Activated CD4-positive, CD25-positive, alpha-beta regulatory T cell treated with anti-CD3 and anti-CD28 coated beads, Interleukin-2, amount 50 U/mL, for 16 hours (primary cell): ENCODE measurements at places on chromosomes 5 and 9.
A peak's percentile ranks its signal among the peaks of the same experiment; 100 is the strongest.

DNA sequence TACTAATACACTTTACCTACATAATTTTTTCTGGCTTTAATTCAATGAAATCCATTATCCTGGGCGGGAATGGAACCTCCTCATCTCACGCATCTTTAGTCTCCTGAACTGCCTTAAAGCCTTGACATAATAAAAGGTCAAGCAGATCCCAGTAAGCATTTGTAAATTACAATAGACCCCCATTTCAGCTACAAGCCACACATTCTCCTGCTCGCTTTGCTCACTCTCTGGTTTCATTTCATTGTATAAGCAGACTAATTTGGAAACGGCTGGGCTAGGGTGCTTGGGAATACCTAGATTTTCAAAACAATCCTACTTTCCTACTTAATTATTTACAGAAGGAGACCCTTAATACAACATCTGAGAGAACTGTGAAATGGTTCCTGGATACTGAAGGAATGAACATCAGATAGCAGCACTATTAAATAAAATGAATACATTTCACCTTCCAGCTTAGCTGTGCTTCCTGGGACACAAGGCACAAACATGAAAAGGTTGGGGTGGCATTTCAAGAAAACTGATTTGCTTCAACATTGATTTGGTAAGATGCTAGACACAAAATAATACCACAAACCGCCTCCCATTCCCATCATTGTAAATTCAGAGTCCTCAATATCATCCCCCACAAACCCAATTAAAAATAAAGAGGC, 1.5 kb downstream of the JAKMIP2 start:
- no peak for DNase-seq

- DNase-seq: no peak
Measured at GRCh38 chr5:158380661-158381060, 521.7 kb upstream of the CLINT1 start.

- no peak for DNase-seq
Measured at GRCh38 chr5:98106116-98107031, 667.1 kb upstream of the RGMB start.

DNA sequence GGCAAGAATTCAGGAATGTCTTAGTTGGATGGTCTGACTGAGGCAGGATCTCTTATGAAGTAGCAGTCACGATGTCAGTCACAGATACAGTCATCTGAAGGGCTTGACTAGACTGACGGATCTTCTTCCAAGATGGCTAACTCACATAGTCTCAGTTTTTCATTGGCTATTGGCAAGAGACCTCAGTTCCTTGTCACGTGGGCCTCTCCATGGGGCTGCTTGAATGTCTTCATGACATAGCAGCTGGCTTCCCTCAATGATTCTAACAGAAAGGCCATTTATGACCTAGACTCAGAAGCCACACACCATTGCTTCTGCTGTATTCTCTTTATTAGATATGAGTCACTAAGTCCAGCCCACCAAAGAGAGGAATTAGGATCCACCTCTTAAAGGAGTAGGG, 4.7 kb downstream of the APC start:
- no peak for DNase-seq

GRCh38 chr5:67575087-67575486, 378.5 kb upstream of the CD180 start:
- DNase-seq: no peak

- peak; percentile 43 for DNase-seq
Measured at GRCh38 chr5:127313847-127314473, 23.4 kb downstream of the MEGF10 start.

- DNase-seq: no peak
Measured at GRCh38 chr9:121275781-121276658, 8.1 kb downstream of the GSN start.

DNA sequence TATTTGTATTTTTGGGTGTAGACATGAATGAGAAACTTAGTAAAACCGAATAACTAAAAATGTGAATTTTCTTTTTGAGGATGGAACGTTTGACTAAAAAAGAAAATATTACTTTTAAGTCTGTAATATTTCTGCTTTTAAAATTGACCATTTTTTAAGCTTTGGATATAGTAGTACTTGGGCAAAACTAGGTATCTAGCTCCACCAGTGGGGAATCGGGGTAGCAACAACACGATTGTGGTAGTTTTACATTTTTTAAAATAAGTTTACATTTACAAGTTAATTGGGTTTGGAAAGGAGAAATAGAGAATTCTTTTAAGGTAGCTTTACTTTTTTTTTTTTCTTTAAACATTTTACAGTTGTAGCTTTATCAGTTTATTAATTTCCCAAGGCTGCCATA, 154.4 kb downstream of the MAN2A1 start:
- DNase-seq: no peak

DNA sequence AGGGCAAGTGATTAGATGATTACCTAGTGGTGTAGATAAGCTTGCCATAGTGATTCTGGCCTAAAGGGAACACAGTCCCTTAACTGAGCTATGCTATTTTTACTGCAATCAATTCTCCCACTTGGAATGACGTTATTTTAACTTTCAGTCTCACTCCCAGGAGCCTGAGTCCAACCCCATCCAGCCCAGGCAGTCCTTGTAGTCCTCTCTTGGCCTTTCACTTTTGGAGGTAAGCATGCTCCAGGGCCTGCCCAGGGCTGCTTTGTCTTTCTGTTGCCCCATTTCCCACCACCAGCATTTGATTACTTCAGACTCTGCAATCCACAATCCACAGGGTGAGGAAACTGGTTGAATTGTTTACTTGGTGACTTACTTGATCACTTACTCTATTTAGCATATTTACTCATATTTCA, 233.0 kb downstream of the CD180 start:
- DNase-seq: no peak

- DNase-seq: no peak
Measured at GRCh38 chr9:123523845-123524244, 167.8 kb downstream of the CRB2 start.

- no peak for DNase-seq
Measured at GRCh38 chr9:128593856-128594255, 41.5 kb downstream of the SPTAN1 start.

DNA sequence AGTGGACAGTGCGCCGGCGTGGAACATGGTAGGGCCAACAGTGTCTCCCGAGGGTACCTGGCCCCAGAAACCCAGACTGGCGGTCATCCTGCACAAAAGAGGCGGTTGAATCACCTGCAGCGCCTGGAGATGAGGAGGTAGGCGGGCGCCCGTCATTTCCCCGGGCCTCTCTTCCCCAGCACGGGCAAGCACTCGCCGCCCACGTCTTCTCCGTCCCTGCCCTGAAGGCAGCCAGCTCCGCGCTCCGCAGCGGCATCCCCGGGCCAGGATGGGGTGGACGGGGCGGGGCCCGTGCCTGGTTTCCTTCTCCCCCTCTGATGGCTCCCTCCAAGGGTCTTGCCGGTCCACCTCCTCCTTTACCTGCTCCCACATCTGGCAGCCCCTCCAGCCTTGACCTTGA, 27.1 kb upstream of the N4BP3 start:
- DNase-seq: no peak

GRCh38 chr9:114214181-114214580, 58.8 kb downstream of the COL27A1 start:
- DNase-seq: no peak

DNA sequence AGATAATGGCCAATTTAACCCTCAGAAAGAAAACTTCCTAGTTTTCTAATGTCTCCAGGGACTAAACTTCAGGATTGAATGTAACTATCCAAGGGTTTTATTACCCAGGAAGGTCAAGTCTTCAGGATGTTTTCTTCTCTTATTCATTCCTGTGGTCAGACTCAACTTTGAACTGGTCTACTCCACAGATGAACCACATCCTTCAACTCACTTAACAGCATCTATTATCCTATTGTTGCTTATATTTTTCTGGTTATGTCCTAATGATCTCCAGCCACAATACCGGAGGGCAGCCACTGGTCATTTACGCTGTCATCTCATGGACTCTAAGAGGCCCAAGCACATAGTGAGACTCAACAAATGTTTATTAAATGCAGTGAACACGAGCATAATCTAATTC, 47.2 kb upstream of the LIFR start:
- no peak for DNase-seq
